ENCODE measurements at places on chromosomes 3 and 15. TPM values are rescaled to one million over a fixed set of nuclear protein-coding genes. Genes with fewer than 3 reads are reported as not detected.

Gene MST1R
- total RNA-seq = 27.5 TPM

Gene TCAIM
- 19.5 TPM for total RNA-seq

Gene KBTBD13
- total RNA-seq = not detected

Gene LIPH
- 19.9 TPM for total RNA-seq

Gene CCR3
- total RNA-seq = not detected

Gene PTX3
- total RNA-seq = 2.1 TPM

Gene SPATA12
- 0.10 TPM for total RNA-seq

Gene LYZL4
- total RNA-seq = not detected

Gene BNC1
- total RNA-seq = not detected

Gene MYLK
- 29.7 TPM for total RNA-seq

Gene CHD2
- 81.8 TPM for total RNA-seq

Gene DYNLT2B
- 41.4 TPM for total RNA-seq

Gene MCF2L2
- 1.0 TPM for total RNA-seq

Gene MPI
- 45.8 TPM for total RNA-seq

Gene SV2B
- not detected for total RNA-seq

Gene TM6SF1
- total RNA-seq = 0.69 TPM

Gene TLR9
- not detected for total RNA-seq

Gene GP9
- total RNA-seq = not detected

Gene CTXN2
- total RNA-seq = 0.05 TPM

Gene ARPP21
- total RNA-seq = not detected

Gene ALCAM
- 32.3 TPM for total RNA-seq

Gene ALPK3
- 1.0 TPM for total RNA-seq

Gene GOLGA6L10
- total RNA-seq = 3.5 TPM

Gene PFKFB4
- 6.0 TPM for total RNA-seq

Gene CP
- 5.8 TPM for total RNA-seq

Gene TIGIT
- not detected for total RNA-seq

Gene GPR15
- not detected for total RNA-seq

Gene SPG11
- 55.0 TPM for total RNA-seq

Gene GOLGA8K
- 1.5 TPM for total RNA-seq

Gene P2RY14
- total RNA-seq = not detected

Gene LIPC
- not detected for total RNA-seq

Gene AGBL1
- not detected for total RNA-seq

Gene C15orf62
- total RNA-seq = 0.33 TPM

Gene PPM1L
- 23.8 TPM for total RNA-seq

Gene CHRD
- 1.4 TPM for total RNA-seq

Gene MEGF11
- 0.95 TPM for total RNA-seq

Gene GNAT1
- not detected for total RNA-seq

Gene SLC22A13
- total RNA-seq = 0.33 TPM

Gene IL16
- total RNA-seq = 1.0 TPM

Gene GOLGA6A
- 0.05 TPM for total RNA-seq

Gene EFCAB12
- 0.54 TPM for total RNA-seq

Gene HEXA
- 199 TPM for total RNA-seq

Gene ARL6IP5
- total RNA-seq = 41.5 TPM

Gene SLC22A14
- 0.13 TPM for total RNA-seq

Gene IL5RA
- not detected for total RNA-seq

Gene KCNAB1
- total RNA-seq = not detected

Gene SLC24A5
- total RNA-seq = not detected

Gene FAM107A
- 0.08 TPM for total RNA-seq

Gene ATP11B
- total RNA-seq = 108 TPM

Gene DUOXA2
- total RNA-seq = not detected

Gene MELTF
- 18.7 TPM for total RNA-seq

Gene CDHR4
- total RNA-seq = not detected

All from Panc1 (cell line).